CD4-positive, alpha-beta T cell treated with Interleukin-10 for 1 hour (primary cell): ENCODE measurements at places on chromosomes 12 and 14.
A peak's percentile ranks its signal among the peaks of the same experiment; 100 is the strongest.

DNA sequence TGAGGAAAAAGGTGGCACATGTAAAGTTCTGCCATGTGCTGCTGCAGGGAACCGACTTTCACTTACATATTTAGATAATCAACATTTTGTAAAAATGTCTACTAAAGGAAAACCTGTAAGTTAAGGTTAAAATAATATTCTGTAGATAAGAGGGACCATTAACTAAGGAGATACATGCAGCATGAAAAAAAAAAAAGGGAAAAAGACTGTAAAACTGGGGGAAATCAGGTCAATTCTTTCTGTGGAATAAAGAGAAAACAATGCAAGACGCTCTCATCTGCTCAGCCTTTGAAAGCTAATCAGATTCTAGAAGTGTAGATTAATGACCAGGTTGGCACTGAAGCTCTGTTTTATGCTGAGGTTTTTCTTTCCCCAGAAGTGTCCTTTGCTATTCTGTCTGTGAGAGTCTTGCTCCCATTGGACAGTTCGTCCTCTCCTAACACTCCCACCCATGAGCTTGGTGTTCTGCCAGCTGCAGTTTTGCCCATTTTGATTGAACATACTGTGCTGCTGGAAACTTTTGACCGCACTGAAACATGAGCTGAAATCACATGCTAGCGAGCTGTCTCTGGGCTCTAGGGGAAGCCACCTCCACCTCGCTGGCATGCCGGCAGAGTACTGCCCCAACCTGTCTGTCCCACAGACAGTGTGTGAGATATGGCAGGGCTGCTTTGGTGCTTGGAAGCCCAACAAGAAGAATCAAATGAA, 39.7 kb downstream of the PPTC7 start:
- DNase-seq = no peak

GRCh38 chr14:61502459-61503093, 181.2 kb downstream of the PRKCH start:
- no peak for DNase-seq

- DNase-seq = no peak
Measured at GRCh38 chr12:64004641-64005040, 160.1 kb downstream of the SRGAP1 start.

DNA sequence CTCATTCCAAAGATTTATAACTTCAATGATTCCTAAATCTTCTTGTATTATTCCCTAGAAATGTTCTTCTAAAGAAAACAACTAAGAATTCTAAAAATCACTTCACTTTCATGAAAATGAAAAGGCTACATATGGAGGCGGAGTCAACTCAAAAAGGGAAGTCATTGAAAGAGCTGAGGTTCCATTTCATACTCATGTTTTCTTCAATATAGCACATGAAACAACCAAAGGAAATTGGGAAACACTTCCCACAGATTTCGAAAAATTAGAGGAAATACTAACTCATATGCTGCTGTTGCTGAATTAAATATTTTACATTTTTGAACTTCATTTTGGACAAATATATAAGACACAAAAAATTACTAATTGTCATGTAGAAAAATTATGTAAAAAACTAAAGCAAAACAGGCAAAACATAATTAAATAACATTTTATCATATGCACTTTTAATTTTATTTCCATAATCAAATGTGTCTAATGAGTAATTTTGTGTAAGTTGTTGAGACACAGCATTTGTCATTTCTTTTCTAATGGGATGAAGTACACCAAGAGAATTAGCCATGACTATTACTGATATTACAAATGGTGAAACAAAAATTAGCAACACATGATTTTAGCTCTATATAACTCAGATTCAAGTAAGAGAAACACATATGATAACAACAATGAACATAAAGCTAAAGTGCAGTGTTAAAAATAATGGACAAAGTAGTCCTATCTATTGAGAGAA, at the start of gene CD163:
CD163 (minus strand) TSS at position 92 of the 730 bp plus-strand sequence; CDS start at position 5, 87 bp downstream.
- peak; percentile 2 for DNase-seq

- peak; percentile 92 for DNase-seq
Measured at GRCh38 chr14:60980811-60981632, at the start of the genes SLC38A6 and TRMT5. Gene SLC38A6, plus strand, starts transcription at chr14:60981245. Its CDS starts 33 bp downstream, at chr14:60981278. Gene TRMT5, minus strand, starts transcription at chr14:60981079. Its CDS starts 106 bp downstream, at chr14:60980973.

DNA sequence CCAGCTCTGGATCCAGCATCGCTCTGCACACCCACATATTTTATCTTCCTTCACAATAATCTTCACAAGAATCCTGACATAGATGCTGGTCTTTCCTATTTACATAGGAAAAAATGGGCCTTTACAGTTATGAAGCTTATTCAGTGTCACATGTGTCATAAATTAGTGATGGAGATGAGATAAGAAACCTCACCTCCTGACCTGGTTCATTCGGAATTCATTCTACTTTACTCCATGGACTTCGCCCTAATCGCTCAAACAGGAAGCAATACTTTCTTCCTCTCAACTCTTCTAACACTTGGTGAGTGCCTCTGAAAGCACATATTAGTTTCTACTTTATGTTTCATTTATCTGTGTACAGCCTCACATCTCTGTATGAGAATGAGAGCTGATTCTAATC, 12.0 kb upstream of the SINHCAF start:
- no peak for DNase-seq

GRCh38 chr12:6340032-6340638, 1.7 kb downstream of the TNFRSF1A start:
- peak; percentile 41 for DNase-seq

DNA sequence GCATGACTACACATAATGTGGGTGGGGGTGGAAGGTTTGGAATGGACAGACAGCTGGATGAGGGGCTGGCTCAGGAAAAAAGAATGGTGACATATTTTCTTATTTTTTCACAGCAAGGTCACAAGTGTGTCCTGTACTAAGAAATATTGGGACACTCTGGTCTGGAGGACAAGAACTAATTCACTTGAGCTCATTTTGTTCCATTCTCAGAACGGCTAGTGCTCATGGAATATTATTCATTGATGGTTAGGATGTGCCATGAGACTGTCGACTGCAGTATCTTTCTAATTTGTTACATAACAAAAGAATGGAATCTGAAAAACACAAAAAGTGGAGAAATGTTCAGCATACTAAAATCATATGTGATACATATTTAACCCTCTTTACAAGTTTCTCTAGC, 149.5 kb downstream of the BMP4 start:
- no peak for DNase-seq

GRCh38 chr14:103279142-103280025, 54.7 kb upstream of the EIF5 start:
- DNase-seq = no peak

- DNase-seq = no peak
Measured at GRCh38 chr12:15274561-15274967, 47.7 kb upstream of the PTPRO start.

DNA sequence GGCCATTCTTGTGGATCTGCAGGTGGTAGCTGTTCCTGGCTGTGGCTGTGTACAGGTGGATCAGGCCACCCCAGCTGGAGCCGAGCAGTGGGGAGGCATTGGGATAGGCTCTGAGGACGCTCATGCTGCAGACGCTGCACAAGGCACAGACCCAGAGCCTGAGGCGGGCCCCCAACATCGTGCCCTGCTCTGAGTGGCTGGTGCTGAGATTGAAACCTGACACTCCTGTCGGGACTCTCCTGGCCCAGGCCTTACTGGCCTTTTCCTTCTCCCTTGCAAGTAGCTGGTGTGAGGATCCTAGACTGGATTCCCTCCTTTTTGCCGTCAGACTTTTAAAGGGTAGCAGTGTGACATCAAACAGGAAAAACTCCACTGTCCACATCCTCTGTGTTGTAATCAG, at the start of gene FGF23:
FGF23 (minus strand) TSS at position 308 of the 400 bp plus-strand sequence; CDS start at position 178, 130 bp downstream.
- DNase-seq = no peak

GRCh38 chr12:90937651-90938050, 17.3 kb downstream of the CCER1 start:
- DNase-seq = no peak

- no peak for DNase-seq
Measured at GRCh38 chr14:41642367-41642766, 35.7 kb downstream of the LRFN5 start.

GRCh38 chr12:99769396-99769980, 121.9 kb downstream of the GARIN6 start:
- no peak for DNase-seq

DNA sequence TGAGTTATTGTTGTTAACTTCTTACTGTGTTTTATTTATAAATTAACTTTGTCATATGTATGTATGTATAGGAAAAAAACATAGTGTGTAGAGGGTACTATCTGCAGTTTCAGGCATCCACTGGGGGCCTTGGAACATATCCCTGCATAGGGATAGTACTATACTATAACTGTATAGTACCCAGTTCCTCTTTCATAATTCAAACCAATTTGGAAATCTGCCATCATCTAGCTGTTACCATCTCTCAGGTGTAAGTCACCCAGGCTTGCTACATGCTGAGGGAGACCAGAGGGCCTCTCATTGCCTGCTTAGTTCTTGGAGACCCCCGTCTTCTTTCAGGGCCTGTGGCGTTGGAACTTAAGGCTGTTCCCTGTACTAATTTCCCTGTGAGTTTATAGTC, 12.9 kb upstream of the DCD start:
- DNase-seq = no peak

GRCh38 chr12:55724226-55724939, 4.2 kb downstream of the RDH5 start:
- DNase-seq = peak; percentile 74

GRCh38 chr14:100072783-100073346, 7.6 kb downstream of the EVL start:
- peak; percentile 70 for DNase-seq

DNA sequence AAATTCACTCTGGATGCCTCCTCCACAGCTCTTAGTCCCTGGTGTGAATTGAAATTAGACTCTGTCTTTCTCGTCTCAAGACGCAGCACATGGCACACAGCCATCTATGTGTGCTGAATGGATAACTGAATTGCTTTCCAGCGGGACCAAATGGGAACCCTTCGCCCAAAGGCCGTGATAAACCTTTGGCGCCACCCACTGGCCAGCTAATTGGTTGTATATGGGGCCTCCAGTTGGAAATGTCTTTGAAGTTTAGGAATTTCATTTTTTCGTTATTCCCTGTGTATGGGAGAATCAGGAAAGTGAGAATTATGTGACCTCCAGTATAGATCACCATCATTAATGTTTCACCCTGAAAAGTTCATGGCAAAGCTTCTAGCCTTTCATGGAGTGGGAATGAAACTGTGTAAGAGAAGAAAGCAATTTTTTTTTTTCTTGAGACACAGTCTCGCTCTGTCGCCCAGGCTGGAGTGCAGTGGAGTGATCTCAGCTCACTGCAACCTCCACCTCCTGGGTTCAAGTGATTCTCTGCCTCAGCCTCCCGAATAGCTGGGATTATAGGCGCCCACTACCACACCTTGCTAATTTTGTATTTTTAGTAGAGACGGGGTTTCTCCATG, 9.8 kb upstream of the HSP90AA1 start:
- peak; percentile 75 for DNase-seq

DNA sequence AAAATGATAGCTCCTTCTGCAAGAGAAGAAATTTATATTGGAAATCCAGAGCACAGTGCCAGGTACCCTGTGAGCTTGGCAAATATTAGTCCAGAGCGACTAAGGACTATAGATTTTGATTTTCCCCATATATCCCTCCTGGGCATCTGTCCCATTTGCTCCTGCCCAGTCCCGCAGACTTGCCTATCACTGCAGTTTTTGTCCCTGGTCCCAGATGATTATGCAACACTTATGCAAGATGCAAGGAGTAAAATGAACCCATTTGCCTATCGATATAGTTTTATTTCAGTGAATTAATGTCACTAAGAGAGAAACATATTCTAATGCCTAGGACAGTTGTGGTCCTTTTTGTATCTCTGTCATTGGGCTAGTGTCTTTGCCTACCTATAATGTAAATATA, 215.9 kb upstream of the BMP4 start:
- DNase-seq = no peak

GRCh38 chr14:20116748-20117147, 6.2 kb downstream of the OR4K17 start:
- DNase-seq = no peak

DNA sequence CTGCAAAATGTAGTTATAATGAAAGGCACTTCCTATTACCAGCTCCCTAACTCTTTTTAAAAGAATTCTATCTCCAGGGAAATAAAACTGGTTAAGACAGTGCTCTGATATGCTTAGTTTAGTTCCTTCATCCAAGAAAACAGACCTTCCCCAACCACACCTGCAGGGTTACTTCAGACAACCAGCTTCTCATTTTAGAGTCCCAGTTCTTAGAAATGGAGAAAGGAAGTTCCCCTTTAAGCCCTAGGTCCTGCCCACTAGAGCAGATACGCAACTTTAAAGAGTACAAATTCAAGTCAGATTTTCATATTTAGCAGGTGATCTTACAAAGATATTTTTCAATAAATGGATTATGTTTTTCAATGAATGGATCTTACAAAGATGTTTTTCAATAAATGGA, 4.4 kb upstream of the WSB2 start:
- no peak for DNase-seq

GRCh38 chr14:76117789-76118484, 33.8 kb upstream of the GPATCH2L start:
- DNase-seq = no peak

- DNase-seq = no peak
Measured at GRCh38 chr12:84131076-84131475, 781.5 kb downstream of the SLC6A15 start.

DNA sequence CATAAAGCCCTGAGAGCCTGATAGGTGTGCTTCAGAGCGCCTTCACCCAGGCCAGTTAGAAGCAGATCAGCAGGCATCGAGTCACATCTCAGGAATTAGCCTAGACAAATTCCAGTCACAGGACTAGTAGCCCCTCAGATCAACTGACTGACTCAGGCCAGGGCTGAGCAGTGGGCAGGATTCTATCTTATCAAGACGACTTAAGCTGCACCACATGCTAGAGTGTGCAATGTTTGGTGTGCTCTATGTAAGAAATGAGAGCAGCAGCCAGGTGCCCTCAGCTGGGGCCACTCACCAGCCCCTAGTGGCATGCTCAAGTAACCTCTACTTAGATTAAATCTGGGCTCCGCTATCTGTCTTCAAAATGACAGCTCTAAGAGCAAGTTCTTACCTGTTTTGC, 19.7 kb upstream of the NGB start:
- no peak for DNase-seq

- no peak for DNase-seq
Measured at GRCh38 chr14:95784137-95784536, 70.2 kb upstream of the TCL1A start.

DNA sequence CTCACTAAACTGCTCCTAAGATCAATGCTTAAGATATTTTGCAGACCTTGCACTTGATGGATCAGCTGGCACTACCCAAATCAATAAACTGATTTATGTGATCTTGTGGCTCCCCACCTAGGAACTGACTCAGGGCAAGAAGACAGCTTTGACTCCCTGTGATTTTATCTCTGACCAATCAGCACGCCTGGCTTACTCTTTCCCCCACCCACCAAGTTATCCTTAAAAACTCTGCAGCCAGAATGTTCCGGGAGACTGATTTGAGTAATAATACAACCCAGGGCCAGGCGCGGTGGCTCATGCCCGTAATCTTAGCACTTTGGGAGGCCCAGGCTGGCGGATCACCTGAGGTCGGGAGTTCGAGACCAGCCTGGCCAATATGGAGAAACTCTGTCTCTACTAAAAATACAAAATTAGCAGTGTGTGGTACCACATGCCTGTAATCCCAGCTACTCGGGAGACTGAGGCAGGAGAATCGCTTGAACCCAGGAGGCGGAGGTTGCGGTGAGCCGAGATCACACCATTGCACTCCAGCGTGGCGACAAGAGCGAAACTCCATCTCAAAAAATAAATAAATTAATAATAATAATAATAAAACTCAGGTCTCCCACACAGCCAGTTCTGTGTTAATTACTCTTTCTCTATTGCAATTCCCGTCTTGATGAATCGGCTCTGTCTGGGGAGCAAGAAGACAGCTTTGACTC, 12.0 kb downstream of the MORN3 start:
- DNase-seq = no peak

- DNase-seq = no peak
Measured at GRCh38 chr14:70033561-70033960, 154.3 kb downstream of the SMOC1 start.

GRCh38 chr12:128745772-128746689, 77.7 kb downstream of the SLC15A4 start:
- peak; percentile 21 for DNase-seq
